Effector memory CD8-positive, alpha-beta T cell (primary cell): ENCODE measurements at places on chromosomes 1 and 21.

DNA sequence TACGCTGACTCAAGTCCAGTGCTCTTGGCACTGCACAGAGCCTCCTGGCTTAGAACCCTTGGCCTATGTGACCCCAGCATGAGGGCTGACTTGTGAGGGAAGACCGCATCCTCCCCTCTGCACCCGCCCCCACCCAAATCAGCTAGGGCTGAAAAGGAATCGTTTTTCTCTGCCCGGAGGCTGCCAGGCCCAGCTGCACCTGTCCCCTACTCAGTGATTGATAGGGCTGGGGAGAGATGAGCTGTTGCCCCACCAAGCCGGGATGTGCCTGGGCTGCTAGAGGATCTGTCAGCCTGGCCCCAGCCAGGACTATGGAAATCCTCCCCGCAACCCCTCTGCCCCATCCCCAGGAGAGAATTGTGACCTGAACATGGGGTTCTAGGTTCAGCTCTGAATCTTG is 20.6 kb downstream of the MYOG start:
- no peak overlapping the region for H3K4me3 ChIP-seq
- no peak for DNase-seq
- H3K27me3 ChIP-seq: peaks cover 29% of the 10 kb centered on the region
- H3K27ac ChIP-seq: no peak overlapping the region

- no peak overlapping the region for H3K27ac ChIP-seq
- H3K4me3 ChIP-seq: no peak overlapping the region
- no peaks in the 10 kb centered on the region for H3K4me1 ChIP-seq
- H3K27me3 ChIP-seq: no peaks in the 10 kb centered on the region
- H3K36me3 ChIP-seq: peaks cover 4% of the 10 kb centered on the region
- no peak for DNase-seq
These were observed 579.3 kb upstream of the ADGRL4 start for GRCh38 chr1:79585801-79586200.

DNA sequence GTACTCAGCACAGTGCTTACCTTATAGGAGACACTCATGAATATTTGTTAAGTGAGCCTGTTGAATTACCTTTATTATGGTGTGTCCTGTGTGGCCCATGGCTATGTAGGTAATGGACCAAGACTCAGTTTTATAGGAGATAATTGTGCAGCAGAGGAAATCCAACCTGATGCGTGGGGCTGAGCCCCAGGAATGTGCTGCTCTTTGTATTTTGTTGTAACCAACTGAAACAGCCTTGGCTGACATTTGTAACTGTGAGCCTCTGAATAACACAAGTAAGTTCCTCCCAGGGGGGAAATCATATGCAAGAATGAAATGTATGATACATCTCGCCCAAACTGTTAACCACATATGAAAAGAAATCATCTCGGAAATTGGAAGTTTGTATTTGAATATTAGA is 364.2 kb upstream of the ZP4 start:
- DNase-seq: no peak
- no peak overlapping the region for H3K27ac ChIP-seq
- no peak overlapping the region for H3K4me3 ChIP-seq
- no peaks in the 10 kb centered on the region for H3K27me3 ChIP-seq
- H3K4me1 ChIP-seq: no peaks in the 10 kb centered on the region

- no peak overlapping the region for H3K27ac ChIP-seq
- no peaks in the 10 kb centered on the region for H3K4me1 ChIP-seq
- H3K36me3 ChIP-seq: no peaks in the 10 kb centered on the region
- no peak for DNase-seq
- H3K27me3 ChIP-seq: no peaks in the 10 kb centered on the region
- no peak overlapping the region for H3K4me3 ChIP-seq
These were observed 710.6 kb downstream of the MRPL39 start for GRCh38 chr21:24896735-24897124.

DNA sequence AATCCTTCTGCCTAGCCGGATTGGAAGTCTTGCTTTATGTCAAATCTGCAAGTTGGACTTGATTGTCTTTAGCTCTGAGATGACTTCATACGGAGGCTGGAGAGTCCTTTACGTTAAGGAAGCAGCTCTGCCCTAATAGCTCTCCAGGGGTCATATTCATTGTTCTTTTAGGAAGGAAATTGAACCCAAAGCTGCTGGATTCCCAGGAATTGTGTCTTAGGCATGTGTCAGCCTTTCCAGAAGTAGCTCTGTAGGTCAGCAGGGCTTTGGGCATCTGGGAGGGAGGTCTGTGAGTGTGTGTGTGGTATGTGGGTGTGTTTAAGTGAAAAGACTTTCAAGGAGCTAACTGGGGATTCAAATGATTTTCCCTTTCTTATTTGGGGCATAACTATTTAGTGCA is 82.4 kb downstream of the ABCA4 start:
- DNase-seq: no peak
- H3K27me3 ChIP-seq: peaks cover 54% of the 10 kb centered on the region
- no peaks in the 10 kb centered on the region for H3K36me3 ChIP-seq
- peaks cover 10% of the 10 kb centered on the region for H3K4me1 ChIP-seq
- H3K27ac ChIP-seq: no peak overlapping the region
- H3K4me3 ChIP-seq: no peak overlapping the region

GRCh38 chr21:24881506-24881905 is 725.8 kb downstream of the MRPL39 start:
- no peak for DNase-seq
- no peaks in the 10 kb centered on the region for H3K27me3 ChIP-seq
- no peak overlapping the region for H3K27ac ChIP-seq
- no peaks in the 10 kb centered on the region for H3K4me1 ChIP-seq
- H3K36me3 ChIP-seq: peaks cover 3% of the 10 kb centered on the region

DNA sequence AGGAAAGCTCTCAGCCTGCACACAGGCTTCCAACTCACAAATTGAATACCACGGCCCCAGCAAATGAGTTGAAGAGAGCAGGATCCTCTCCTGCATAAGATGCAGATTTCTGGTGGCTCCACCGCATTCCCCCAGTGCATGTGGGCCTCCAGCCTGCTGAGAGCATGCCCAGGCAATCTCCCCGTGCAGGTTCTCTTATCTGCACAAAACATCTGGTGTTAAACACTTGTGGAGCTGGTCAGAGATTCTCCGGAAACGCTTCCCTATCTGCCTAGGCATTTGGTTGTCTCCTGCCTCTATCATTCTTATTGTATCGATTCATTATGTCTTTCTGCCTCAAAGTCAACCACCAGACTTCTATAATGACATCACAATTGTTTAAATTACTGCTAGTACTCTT is 1349.0 kb upstream of the B3GALT2 start:
- H3K4me3 ChIP-seq: no peak overlapping the region
- H3K36me3 ChIP-seq: no peaks in the 10 kb centered on the region
- no peak for DNase-seq
- H3K27me3 ChIP-seq: no peaks in the 10 kb centered on the region
- H3K4me1 ChIP-seq: no peaks in the 10 kb centered on the region
- H3K27ac ChIP-seq: no peak overlapping the region

DNA sequence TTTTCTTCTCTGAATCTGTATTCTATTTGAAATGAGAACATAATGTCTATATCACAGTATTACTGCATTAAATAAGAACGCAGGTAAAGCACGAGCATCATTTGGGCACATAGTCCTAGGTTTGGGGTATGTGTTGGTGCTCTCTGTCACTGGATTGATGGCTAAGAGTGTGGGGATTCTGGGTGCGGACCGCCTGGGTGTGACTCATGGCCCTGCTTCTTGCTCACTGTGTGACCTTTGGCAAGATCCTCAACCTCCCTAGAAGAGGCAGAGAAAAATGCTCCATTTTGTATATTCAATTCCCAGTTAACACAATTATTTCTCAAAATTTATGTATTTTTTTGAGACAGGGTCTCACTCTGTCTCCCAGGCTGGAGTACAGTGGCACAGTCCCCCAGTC is 99.7 kb downstream of the LAMC2 start:
- H3K27ac ChIP-seq: no peak overlapping the region
- no peaks in the 10 kb centered on the region for H3K36me3 ChIP-seq
- no peak overlapping the region for H3K4me3 ChIP-seq
- H3K27me3 ChIP-seq: peaks cover 73% of the 10 kb centered on the region

- no peaks in the 10 kb centered on the region for H3K36me3 ChIP-seq
- H3K4me1 ChIP-seq: no peaks in the 10 kb centered on the region
- DNase-seq: no peak
- no peak overlapping the region for H3K4me3 ChIP-seq
- H3K27ac ChIP-seq: no peak overlapping the region
- H3K27me3 ChIP-seq: no peaks in the 10 kb centered on the region
These were observed 89.4 kb downstream of the SEC16B start for GRCh38 chr1:177880339-177880891.

DNA sequence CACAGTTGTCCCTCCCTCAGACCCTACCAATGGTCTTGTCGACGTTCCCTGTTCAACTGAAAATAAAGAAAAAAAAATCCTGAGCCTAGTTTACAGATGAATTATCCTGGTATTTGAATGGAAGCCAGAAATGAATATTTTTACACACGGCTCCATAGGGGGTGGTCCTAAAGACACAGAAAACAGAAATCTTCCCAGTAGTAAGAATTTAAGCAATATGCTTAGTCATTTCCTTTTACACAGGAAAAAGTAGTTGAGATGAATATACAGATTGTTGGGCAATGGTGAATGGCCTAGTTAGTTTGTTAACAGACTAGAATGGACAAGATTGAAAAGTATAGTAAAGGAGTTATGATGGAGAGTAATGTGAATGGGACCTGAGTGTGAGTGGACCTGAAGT is 67.4 kb downstream of the RGS18 start:
- no peaks in the 10 kb centered on the region for H3K27me3 ChIP-seq
- H3K36me3 ChIP-seq: no peaks in the 10 kb centered on the region
- no peak overlapping the region for H3K4me3 ChIP-seq
- H3K27ac ChIP-seq: no peak overlapping the region
- no peaks in the 10 kb centered on the region for H3K4me1 ChIP-seq

GRCh38 chr1:7363450-7363849 is 407.6 kb upstream of the VAMP3 start:
- H3K36me3 ChIP-seq: no peaks in the 10 kb centered on the region
- no peak overlapping the region for H3K27ac ChIP-seq
- DNase-seq: no peak
- H3K27me3 ChIP-seq: no peaks in the 10 kb centered on the region
- H3K4me1 ChIP-seq: no peaks in the 10 kb centered on the region

DNA sequence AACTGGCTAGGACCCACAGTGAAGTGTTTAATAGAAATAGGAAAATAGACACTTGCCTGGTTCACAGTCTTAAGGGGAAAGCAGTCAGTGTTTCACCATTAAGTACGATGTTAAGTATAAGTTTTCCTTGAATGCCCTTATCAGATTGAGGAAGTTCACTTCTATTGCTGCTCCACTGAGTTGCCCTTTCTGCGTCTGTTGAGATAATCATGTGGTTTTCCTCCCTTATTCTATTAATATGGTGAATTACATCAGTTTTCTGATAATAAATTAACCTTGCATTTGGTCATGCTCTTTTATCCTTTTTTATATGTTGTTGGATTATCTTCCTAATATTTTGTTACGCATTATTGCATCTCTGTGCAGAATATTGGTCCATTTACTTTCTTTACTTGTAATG is 21.4 kb downstream of the UTS2 start:
- no peak for DNase-seq
- peaks cover 5% of the 10 kb centered on the region for H3K4me1 ChIP-seq
- peaks cover 47% of the 10 kb centered on the region for H3K36me3 ChIP-seq

GRCh38 chr1:160674415-160674814 is 27.6 kb upstream of the SLAMF1 start:
- peaks cover 25% of the 10 kb centered on the region for H3K4me1 ChIP-seq
- H3K27ac ChIP-seq: no peak overlapping the region
- no peak for DNase-seq
- H3K4me3 ChIP-seq: no peak overlapping the region
- peaks cover 31% of the 10 kb centered on the region for H3K36me3 ChIP-seq
- no peaks in the 10 kb centered on the region for H3K27me3 ChIP-seq

- DNase-seq: no peak
- H3K4me3 ChIP-seq: no peak overlapping the region
- H3K4me1 ChIP-seq: peaks cover 21% of the 10 kb centered on the region
- H3K36me3 ChIP-seq: peaks cover 2% of the 10 kb centered on the region
These were observed 18.5 kb upstream of the RAB4A start for GRCh38 chr1:229252228-229252984.

DNA sequence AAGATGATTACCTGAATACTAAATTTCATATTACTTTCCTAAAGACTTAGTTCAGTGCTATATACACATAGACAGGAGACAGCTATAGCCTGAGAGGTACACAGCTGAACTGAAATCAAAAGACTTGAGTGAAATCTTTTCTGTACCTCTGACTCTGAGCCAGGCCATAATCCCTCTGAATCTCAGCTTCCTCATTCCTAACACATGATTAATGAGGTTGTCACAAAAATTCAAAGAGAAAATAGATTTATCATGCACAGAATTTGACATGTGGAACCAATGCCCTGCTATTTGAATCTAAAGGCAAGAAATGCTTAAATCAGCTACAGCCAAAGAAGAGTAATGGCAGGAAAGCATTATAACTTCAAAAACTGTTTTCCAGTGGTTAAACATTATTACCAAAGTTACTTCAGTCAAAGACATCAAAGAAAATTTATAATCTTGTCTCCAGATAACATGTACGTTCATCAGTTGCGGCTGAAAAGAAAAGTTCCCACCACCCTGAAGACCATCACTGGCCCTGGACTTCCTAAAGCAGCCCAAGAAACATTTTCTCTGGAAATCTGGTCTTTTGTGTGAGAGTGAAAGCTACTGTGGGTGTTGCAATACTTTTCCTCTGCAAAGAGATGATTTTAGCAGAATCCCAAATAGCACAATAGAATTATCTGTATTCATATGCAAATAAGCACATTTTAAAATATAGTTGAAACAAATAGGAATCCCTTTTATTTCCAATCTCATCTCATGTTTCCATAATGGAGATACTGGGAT is 13.8 kb upstream of the ATP1A1 start:
- DNase-seq: no peak
- H3K36me3 ChIP-seq: no peaks in the 10 kb centered on the region
- H3K4me1 ChIP-seq: peaks cover 1% of the 10 kb centered on the region
- H3K4me3 ChIP-seq: no peak overlapping the region
- H3K27me3 ChIP-seq: no peaks in the 10 kb centered on the region

DNA sequence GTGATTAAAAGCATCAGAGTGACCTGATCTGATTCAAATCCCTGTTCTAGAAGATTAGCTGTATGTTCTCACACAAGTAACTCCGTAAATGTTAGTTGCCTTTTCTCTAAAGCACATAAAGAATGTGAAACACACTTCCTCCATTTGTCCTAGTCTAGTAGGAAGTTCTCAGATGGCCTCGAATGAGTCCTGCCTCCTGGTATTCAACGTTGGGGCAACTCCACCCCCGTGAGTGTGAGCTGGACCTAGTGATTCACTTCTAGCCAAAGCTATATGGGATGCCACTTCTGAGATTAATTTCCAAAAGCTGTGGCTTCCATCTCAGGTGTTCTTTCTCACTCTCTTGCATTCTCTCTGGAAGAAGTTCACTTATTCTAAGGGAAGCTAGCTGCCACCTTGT is 267.6 kb downstream of the GPATCH2 start:
- H3K4me1 ChIP-seq: no peaks in the 10 kb centered on the region
- H3K27ac ChIP-seq: no peak overlapping the region
- H3K4me3 ChIP-seq: no peak overlapping the region
- DNase-seq: no peak
- no peaks in the 10 kb centered on the region for H3K27me3 ChIP-seq

GRCh38 chr1:6373961-6374720 is 19.4 kb downstream of the ACOT7 start:
- H3K4me3 ChIP-seq: no peak overlapping the region
- no peak overlapping the region for H3K27ac ChIP-seq
- H3K4me1 ChIP-seq: no peaks in the 10 kb centered on the region
- no peak for DNase-seq
- peaks cover 3% of the 10 kb centered on the region for H3K36me3 ChIP-seq
- no peaks in the 10 kb centered on the region for H3K27me3 ChIP-seq
